Stimulated activated CD8-positive, alpha-beta memory T cell treated with anti-CD3 and anti-CD28 coated beads, Interleukin-4, amount 100 ng/mL, for 4 hours (primary cell): ENCODE measurements at places on chromosomes 4 and X.

- DNase-seq = no peak
These were observed 153.3 kb upstream of the LNX1 start for GRCh38 chr4:53744446-53745160.

GRCh38 chrX:109519001-109519400, 17.6 kb upstream of the NXT2 start:
- DNase-seq = no peak

DNA sequence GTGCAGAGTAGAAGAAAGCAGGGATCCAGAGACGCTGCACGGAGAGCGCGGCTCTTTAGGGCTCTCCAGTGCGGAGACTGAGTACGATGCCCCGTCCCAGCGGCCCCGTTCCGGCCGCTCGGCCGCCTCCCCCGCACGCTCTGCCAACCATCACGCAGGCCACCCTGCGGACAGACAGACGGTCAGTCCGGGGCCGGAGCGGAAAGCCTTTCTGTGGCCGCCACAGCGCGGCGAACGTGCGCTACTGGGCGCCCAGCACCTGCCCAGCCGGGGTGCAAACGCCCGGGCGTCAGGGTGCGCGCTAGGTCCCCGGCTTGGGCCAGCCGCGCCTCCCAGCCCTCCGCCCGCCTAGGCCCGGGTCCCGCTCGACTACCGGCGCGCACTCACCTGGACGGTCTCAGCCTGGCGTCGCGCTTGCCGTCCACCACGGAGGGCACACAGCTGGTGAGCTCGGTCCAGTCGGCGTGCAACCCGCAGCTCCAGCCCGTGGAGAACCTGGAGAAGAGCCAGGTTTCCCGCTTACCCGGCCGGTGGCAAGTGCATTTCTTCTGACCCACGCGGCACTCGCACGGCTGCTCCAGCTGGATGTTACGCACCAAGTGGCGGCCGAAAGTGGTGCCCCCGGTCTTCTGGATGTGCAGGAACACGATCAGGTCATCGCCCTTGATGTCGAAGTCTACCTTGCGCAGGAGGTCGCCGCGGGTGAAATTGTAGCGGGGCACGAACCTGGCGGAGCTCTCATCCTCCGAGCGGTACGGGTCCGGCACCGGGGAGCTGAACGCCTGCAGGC, 1.8 kb downstream of the HS6ST2 start:
- no peak for DNase-seq

GRCh38 chr4:159446266-159446976, 343.5 kb downstream of the RAPGEF2 start:
- no peak for DNase-seq

GRCh38 chr4:138828926-138829325, 186.7 kb upstream of the NOCT start:
- DNase-seq = no peak

DNA sequence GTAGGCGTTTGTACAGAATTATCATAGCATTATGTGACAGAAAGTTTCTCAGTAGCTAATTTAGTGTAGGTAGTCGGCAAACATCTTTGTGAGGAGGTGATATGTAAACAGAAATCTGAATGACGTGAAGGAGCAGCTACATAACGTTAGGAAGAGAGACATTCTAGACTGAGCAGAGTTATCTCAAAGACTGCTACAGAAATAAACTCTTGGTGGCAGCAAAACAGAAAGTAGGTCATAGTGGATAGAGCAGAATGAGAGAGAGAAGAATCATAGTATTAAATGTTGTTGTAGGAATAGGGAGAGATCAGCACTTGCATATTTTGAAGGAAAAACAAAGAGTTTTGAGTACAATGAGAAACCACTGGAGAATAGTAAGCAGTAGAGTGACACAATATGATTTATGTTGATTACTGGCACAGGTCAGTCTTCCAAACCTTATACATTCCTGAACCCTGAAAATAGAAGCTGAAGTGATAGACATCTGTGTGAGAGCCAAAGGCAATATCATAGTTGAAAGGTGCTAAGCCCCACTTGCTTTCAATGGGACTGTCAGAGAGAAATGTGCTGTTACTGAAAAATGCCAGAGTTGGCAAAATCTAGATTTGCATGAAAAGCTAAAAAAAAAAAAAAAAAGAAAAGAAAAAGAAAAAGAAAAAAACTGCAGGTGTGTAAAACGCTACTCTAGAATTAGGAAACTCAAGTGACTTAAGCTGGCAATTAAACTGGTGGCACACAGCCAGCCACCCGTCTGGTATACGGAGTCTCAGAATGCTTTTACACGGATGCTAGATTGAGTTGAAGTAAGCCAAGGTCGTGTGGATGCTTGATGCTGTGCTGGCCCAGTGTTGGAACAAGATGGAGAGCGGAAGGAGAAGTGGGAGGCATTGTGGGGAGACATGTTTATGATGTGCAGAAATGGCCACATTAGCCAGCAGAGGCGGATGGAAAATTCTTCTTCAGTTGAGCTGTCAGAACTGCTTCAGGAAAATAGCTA, 750.2 kb upstream of the HS3ST1 start:
- DNase-seq = no peak

- no peak for DNase-seq
These were observed 2.9 kb downstream of the FGG start for GRCh38 chr4:154609532-154609931.

DNA sequence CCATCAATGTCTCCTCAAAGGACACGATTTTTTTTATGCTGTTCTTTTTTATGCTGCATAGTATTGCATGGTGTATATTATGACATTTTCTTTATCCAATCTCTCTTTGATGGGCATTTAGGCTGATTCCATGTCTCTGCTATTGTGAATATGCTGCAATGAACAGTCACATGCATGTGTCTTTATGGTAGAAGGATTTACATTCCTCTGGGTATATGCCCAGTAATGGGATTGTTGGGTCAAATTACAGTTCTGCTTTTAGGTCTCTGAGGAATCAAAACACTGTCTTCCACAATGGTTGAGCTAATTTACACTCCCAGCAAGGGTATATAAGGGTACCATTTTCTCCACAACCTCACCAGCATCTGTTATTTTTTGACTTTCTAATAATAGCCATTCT, 113.9 kb downstream of the GRIA3 start:
- DNase-seq = no peak

DNA sequence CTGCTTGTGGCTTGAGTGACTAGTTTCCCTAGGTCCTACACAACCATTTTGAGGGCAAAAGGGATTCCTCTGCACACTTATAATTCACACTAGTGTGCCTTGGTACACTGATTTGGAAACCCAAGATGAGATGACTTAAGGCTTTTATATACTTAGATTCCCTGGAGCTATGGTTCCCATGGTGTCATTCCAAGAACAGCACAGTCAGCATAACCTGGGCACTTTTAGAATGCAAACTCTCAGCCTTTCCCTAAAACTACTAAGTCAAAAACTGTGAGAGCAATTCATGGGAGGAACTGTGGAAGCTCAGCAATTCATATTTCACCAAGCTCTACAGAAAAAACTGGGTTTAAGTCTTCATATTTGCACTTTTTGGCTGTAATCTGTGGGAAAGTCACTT, 38.0 kb upstream of the ZC4H2 start:
- no peak for DNase-seq
